Bronchial smooth muscle cell (primary cell): ENCODE measurements at places on chromosomes 3 and 15. TPM values are rescaled to one million over a fixed set of nuclear protein-coding genes. Genes with fewer than 3 reads are reported as not detected.

The EXOSC7 gene
- total RNA-seq: 60.8 and 62.1 TPM in 2 replicates

The EOMES gene
- not detected in 2 replicates for total RNA-seq

The CTXND1 gene
- not detected in 2 replicates for total RNA-seq

The PTPN9 gene
- total RNA-seq: 16.1 and 18.4 TPM in 2 replicates

The CD200 gene
- total RNA-seq: under 0.01 TPM in 2 replicates
